ENCODE measurements at places on chromosomes 7 and 10.

- no peak for DNase-seq
These were observed 285.9 kb downstream of the CELF2 start for GRCh38 chr10:11303361-11304170.

DNA sequence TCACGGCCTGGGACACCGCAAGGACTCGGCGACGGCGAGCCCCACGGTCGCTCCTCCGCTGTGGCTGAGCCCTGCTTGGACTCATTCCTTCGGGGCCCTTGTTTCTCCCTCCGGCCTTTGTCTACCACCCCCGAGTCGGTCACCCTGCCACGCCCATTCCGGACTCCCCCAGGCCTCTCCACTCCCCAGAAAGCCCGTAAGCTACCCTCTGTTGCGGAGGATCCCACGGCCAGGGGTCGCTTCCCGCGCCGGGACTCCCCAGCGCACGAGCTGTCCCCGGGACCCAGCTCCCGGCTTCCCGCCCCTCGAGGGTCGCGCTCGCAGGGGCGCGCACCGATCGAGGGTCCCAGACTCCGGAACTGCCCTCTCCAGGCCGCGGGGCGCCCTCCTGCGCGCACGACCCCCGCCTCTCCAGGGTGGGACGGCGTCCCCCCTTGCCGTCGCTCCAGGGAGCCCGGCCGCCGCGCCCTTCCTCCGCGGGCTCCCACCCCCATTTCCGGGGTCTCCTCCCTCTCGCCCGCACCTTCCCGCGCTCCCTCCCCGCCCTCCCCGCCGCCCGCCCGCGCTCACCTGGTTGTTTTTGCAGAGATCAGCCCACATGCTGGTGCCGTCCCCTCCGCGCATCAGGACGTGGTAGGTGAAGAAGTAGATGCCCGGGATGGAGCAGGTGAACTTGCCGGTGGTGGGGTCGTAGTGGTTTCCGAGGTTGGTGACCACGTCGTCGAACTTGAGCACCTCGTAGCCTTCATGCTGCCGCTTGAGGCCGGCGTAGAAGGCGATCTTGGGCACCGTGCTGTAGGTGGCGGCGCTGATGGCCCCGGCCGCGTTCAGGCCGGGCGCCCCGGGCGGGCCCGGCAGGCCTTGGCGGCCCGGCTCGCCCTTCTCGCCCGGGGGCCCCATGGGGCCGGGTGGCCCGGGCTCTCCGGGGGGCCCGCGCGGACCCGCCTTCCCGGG, 1.5 kb downstream of the C1QL3 start:
- DNase-seq = no peak

GRCh38 chr10:26269754-26270153, 53.2 kb downstream of the GAD2 start:
- DNase-seq = no peak

- no peak for DNase-seq
These were observed 72.6 kb upstream of the PDLIM1 start for GRCh38 chr10:95363303-95363912.

All from caudate nucleus (tissue), 63 donors.